ENCODE measurements at places on chromosomes 5 and 9.

- no peaks in the 10 kb centered on the region for H3K27me3 ChIP-seq
- no peaks in the 10 kb centered on the region for H3K4me1 ChIP-seq
- no peak overlapping the region for H3K27ac ChIP-seq
- no peak for DNase-seq
Measured at GRCh38 chr9:26559506-26559905, 333.1 kb downstream of the CAAP1 start.

- H3K27me3 ChIP-seq = no peaks in the 10 kb centered on the region
- peaks cover 9% of the 10 kb centered on the region for H3K36me3 ChIP-seq
- H3K4me3 ChIP-seq = no peak overlapping the region
Measured at GRCh38 chr5:140568443-140569063, 3.9 kb downstream of the SLC35A4 start.

- no peaks in the 10 kb centered on the region for H3K36me3 ChIP-seq
- H3K4me1 ChIP-seq = no peaks in the 10 kb centered on the region
- H3K4me3 ChIP-seq = no peak overlapping the region
- H3K27ac ChIP-seq = no peak overlapping the region
Measured at GRCh38 chr9:115006660-115007059, 76.3 kb upstream of the TNFSF8 start.

DNA sequence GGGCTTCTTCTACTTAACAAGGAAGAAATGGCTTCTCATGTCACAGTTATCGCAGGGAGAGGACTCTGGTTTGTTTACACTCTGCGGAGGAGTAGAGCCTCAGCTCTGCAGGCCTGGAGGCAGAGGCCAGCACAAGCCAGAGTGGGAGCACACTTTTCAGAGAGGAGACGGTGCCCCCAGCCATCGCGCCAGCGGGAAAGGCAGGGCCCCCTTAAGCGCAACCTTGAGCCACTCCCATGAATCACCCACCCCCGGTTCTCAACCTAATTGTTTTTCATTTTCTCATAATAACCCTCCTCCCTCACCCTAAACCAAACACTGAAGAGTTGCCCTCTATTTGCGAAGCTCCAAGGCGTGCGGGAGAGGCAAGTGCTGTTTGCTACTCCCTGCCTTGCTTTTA lies 208.4 kb upstream of the TBCA start:
- H3K36me3 ChIP-seq = no peaks in the 10 kb centered on the region
- no peak overlapping the region for H3K4me3 ChIP-seq
- H3K27ac ChIP-seq = no peak overlapping the region
- no peaks in the 10 kb centered on the region for H3K4me1 ChIP-seq
- no peak for DNase-seq

DNA sequence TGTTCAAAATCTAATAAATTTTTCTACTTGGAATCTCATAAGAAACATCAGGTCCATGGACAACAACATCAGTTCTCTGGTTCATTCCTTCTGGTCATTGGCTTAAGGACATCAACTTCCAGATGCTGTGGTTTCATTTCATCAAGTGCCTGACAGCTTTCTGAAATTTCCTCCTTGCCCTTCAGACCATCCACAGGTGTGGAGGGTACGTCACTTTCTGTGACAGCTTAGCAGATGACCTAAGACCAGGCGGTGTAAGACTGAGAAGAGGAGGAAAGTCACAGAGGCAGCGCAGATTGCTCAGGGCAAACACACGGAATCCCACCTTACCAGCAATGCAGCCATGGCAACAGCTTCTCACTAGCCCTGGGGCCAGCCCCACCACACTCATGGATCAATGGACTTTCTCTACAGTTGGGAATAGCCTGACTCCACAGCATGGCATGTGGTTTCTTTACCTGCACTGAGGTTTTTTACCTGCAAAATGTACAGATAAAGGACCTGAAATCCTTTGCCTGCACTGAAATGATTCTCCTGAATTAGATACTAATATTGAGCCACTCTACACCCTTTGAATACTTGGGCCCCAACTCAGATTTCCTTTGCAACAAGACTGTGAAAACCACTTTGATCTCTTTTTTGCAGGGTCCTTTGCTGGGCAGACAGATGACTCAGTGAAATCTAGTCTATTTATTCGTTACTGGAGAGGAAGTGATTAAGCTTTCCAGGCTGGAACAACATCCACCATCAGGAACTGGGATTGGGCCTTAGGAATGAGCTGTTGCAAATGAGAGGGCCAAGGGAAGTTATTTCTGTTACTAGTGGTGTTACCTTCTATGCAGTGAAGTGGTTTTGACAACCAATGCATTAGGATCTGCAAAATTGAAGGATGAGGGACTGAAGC lies 26.9 kb downstream of the TICAM2 start:
- H3K36me3 ChIP-seq = no peaks in the 10 kb centered on the region
- H3K4me3 ChIP-seq = no peak overlapping the region
- no peak for DNase-seq
- no peaks in the 10 kb centered on the region for H3K4me1 ChIP-seq
- H3K27me3 ChIP-seq = no peaks in the 10 kb centered on the region

DNA sequence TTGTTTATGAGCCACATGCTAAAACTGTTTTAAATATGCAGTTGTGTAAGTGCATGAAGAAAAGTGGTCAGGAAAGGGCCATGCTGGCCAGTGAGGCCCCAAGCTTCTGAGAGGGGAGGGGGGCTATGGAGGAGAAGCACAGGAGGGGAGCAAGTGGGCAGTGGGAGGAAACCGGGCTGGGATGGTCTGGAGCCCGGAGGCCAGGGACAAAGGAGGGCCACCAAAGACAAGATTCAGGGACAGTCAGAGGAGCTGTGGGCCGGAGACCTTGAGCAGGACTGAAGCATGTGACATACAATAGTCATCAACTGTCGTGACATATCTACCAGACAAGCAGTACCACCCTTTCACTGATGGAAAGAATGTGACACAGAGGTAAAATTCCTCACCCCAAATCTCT lies 333.2 kb upstream of the IRX1 start:
- no peaks in the 10 kb centered on the region for H3K36me3 ChIP-seq
- H3K4me3 ChIP-seq = no peak overlapping the region
- H3K27ac ChIP-seq = no peak overlapping the region
- no peaks in the 10 kb centered on the region for H3K4me1 ChIP-seq
- no peaks in the 10 kb centered on the region for H3K27me3 ChIP-seq

DNA sequence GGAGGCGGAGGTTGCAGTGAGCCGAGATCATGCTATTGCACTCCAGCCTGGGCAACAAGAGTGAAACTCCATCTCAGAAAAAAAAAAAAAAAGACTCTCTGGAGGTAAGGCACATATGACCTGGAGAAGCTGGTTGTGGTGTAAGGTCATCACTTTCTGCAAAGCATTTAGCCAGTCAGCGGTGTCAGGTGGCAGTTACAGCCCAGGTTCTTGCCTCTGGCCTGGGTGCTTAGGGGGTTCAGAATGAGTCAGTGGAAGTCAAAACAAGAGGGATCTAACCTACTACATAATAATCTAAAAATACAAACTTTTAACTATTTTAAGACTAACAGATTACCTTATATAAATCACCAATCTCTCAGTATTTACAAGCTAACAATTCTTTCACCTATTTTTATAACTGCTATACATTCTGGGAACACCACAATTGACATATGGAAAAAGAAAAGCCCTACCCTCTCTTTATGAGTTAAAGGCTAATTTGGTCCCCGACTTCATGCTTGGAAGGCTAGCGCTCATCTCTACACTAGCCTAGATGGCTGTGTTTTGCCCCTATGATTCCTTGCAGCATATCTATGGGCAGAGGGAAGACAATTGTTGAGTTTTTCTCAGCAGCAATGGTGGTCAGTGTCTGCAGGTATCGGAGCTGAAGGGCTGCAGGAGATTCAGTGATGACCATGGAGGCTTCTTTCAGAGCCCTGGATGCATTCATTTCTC lies 29.2 kb downstream of the STOM start:
- H3K4me1 ChIP-seq = peaks cover 27% of the 10 kb centered on the region
- no peaks in the 10 kb centered on the region for H3K27me3 ChIP-seq

- H3K4me3 ChIP-seq = no peak overlapping the region
- no peaks in the 10 kb centered on the region for H3K4me1 ChIP-seq
- peak overlapping the region; percentile 60 for H3K27ac ChIP-seq
- no peaks in the 10 kb centered on the region for H3K36me3 ChIP-seq
- no peak for DNase-seq
Measured at GRCh38 chr9:77961541-77961940, 70.1 kb downstream of the GNAQ start.

GRCh38 chr5:65338606-65339151 lies 143.0 kb downstream of the ADAMTS6 start:
- no peak overlapping the region for H3K27ac ChIP-seq
- no peak for DNase-seq
- H3K27me3 ChIP-seq = no peaks in the 10 kb centered on the region
- no peak overlapping the region for H3K4me3 ChIP-seq

- no peaks in the 10 kb centered on the region for H3K36me3 ChIP-seq
- no peaks in the 10 kb centered on the region for H3K27me3 ChIP-seq
- H3K27ac ChIP-seq = no peak overlapping the region
- DNase-seq = no peak
Measured at GRCh38 chr9:82271106-82271561, 282.6 kb downstream of the SPATA31D1 start.

DNA sequence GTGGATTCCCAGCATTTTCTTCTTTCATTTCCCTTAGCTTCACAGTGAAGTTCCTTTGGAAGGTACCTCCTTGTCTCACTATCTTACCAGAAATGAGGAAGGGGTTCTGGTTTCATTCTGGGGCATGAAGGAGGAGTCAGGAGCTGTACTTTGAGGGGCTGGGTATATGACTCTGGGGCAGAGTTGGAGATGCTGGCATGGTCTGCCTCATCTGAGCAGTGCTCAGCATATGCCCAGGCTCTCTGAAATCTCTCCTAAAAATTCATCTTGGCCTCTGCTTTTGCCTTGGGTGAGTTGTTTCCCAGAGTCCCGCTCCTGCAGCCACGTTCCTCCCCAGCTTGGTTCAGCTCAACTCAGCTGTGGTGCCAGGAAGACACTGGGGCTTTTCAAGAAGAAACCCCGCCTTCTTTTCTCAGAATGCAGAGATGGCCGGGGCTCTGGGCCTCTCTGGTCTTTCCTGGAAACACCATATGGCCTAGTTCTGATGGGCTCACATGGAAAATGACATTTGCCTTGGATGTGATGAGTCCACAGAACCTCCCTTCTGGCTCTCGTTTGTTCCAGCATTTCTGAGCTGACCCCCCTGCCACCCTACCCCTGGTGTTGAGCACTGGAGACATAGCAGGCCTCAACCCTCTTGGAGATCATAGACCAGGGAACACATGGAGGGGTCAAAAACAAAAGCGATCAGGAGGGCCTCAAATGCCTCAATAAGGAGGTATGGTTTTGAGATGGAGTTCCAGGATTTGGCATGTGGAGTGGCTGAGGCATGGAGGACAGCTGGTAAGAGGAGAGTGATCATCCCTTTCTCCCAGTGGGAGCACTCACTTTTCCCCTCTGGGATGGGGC lies 12.0 kb upstream of the TGFBR1 start:
- no peak for DNase-seq
- peaks cover 10% of the 10 kb centered on the region for H3K4me1 ChIP-seq
- no peaks in the 10 kb centered on the region for H3K27me3 ChIP-seq
- no peak overlapping the region for H3K4me3 ChIP-seq

DNA sequence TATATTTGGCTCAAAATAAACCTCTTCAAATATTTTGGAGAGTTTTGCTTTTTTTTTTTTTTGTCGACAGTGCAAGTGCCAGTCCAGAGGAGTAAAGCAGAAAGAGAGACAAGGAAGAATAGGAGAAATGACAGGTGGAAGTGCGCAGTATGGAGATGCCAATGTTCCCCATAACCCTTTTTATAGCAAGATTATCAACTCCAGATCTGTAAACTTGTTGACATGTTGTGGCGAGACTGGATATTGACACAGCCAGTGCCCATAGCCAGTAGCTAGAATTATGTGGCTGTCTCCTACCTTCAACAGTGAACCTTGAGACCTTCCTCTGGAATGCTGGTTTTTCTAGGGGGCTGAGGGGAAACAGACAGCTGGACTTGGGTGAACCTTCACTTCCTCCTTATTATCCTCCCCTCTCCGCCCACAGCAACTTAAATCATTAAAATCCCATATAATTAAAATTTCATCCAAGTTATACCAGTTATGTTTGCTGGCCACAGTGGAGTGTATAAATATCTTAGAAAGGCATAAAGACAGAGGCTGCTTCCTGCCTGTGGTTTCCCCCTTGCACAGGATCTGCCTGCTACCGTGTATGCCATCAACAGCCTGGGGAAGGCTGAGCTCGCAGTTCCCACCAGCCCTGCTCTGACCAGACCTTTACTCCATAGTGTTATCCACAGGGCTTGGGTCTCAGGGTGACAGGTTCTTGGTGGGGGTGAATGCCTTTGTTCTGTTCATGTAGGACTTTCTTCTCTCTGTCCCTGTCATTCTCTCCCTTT lies 112.3 kb upstream of the ANKH start:
- H3K27me3 ChIP-seq = no peaks in the 10 kb centered on the region
- no peaks in the 10 kb centered on the region for H3K4me1 ChIP-seq
- H3K36me3 ChIP-seq = no peaks in the 10 kb centered on the region

GRCh38 chr9:97480174-97480573 lies 21.3 kb upstream of the TMOD1 start:
- no peak for DNase-seq
- H3K4me1 ChIP-seq = peaks cover 15% of the 10 kb centered on the region
- H3K27me3 ChIP-seq = no peaks in the 10 kb centered on the region
- H3K4me3 ChIP-seq = no peak overlapping the region
- H3K27ac ChIP-seq = no peak overlapping the region
- peaks cover 84% of the 10 kb centered on the region for H3K36me3 ChIP-seq

GRCh38 chr5:175444905-175445456 lies 999 bp upstream of the DRD1 start:
- H3K27ac ChIP-seq = no peak overlapping the region
- DNase-seq = no peak
- H3K4me1 ChIP-seq = peaks cover 10% of the 10 kb centered on the region
- H3K27me3 ChIP-seq = peaks cover 87% of the 10 kb centered on the region
- no peaks in the 10 kb centered on the region for H3K36me3 ChIP-seq
- peak overlapping the region; percentile 8 for H3K4me3 ChIP-seq

DNA sequence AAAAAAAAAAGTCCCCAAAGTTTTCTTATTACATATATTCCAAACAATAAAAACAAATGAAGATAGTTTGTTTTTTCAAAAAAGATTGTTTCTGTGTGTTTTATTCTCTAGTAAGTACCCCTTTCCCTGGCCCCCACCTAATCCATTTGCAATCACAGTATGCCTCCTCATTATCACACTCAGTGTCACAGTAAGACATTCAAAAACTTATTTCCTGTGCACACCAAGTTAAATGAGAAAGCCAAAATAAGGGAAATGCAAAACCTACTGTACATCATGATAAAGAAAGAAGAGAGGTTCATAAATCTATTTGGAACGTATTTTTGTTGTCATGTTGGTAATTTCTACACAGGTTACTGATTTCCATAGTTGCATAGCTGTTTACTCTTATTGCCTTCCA lies 62.3 kb downstream of the ST8SIA4 start:
- no peak overlapping the region for H3K4me3 ChIP-seq
- peaks cover 19% of the 10 kb centered on the region for H3K4me1 ChIP-seq
- no peaks in the 10 kb centered on the region for H3K27me3 ChIP-seq
- H3K36me3 ChIP-seq = no peaks in the 10 kb centered on the region
- no peak for DNase-seq

Data from heart right ventricle (tissue), 16 donors.